ENCODE measurements at places on chromosomes 7 and 10.

DNA sequence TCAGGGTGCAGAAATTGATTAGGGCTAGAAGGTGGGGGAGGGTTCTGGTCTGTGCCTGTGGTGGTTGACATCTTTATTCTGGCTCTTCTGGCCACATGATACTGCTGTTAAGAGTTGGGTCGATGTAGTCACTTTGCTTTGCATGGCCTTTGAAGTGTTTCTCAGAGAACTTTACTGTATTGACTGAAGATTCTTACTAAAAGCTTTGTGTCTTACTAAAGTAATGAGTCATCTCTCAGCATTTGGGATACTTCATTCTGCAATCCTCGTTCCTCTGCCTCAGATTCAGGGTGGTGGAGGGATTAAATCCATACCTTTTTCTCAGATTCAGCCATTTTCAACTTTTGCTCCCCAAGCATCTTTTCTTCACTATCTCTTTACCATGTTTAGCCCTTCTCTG is 38.6 kb downstream of the STEAP4 start:
- no peak for DNase-seq

DNA sequence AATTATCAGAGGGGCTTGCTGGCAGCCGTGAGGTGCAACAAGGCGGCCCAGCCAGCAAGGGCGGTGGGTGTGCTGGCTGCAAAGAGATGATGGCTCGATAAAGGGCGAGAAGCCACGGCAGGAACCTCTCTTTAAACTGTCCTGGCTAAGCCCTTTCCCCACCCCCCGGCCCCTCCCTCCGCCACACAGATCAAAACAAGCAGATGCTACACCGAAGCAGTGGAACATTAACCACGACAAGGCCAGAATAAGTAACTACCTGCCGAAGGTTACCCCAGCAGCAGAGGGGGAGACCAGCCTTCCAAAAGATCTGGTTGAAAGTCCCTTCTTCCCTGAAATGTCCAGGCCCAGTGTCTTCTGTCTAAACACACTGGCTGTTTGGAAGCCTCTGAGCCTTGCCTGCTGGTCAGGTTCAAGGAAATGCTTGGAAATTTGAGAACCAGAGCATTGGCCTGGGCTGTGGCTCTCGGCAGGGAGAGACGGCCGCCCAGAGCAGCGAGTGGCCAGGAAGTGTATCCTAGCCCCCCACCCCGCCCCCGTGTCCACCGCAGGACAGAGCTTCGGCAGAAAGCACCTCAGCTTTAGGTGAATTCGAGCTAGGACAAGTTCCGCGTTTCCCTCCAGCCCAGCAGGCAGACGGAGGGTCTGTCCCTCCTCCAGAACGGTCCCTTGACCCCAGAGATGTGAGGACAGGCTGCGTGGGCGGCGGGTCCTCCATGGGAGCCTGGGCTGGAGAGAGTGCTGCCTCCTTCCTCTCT is 2.1 kb downstream of the FAM20C start:
- no peak for DNase-seq

DNA sequence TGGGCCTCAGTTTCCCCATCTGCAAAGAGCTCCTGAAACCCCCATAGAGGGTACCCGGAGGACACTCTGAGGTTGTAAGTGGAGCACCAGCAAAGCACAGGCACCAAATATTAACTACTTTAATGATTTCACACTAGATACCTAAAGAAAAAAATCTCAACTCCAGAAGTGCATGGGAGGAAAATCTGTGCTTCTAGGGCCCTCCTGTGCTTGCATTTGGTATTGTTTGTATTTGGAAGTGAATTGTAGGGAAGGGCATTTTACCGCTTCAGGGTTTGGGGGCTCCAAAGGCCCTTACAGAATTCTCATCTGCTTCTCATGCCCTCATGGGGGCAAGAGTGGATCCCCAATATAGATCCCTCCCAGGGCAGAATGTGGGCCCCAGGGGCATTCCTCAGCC is 22.4 kb upstream of the DRGX start:
- no peak for DNase-seq

DNA sequence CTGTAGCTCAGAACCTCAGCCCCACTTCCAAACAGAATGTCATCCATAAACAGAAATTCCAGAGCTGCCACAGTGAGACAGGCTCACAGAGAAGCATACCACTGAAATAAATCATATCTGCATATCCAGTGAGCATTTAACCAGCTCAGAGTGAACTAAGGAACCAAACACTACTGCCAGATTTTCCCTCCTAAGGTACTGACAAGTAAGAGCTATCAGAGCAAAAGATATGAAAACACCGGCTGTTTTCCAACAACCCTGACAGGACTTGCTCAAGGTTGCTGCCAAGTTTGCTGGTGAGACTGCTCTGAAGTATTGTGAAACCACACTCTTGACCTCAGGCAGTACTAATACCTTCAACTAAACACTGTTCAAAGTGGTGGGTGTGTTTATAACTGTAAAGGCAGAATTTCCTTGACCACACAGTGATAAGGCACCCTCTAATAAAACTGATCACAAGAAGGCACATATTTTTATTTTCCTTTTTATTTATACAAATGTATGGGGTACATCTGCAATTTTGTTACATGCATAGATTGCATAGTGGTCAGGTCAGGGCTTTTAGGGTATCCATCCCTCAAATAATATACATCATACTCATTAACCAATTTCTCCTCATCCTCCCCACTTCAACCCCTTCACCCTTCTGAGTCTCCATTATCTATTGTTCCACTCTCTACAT is 18.3 kb downstream of the SGMS1 start:
- DNase-seq: no peak

DNA sequence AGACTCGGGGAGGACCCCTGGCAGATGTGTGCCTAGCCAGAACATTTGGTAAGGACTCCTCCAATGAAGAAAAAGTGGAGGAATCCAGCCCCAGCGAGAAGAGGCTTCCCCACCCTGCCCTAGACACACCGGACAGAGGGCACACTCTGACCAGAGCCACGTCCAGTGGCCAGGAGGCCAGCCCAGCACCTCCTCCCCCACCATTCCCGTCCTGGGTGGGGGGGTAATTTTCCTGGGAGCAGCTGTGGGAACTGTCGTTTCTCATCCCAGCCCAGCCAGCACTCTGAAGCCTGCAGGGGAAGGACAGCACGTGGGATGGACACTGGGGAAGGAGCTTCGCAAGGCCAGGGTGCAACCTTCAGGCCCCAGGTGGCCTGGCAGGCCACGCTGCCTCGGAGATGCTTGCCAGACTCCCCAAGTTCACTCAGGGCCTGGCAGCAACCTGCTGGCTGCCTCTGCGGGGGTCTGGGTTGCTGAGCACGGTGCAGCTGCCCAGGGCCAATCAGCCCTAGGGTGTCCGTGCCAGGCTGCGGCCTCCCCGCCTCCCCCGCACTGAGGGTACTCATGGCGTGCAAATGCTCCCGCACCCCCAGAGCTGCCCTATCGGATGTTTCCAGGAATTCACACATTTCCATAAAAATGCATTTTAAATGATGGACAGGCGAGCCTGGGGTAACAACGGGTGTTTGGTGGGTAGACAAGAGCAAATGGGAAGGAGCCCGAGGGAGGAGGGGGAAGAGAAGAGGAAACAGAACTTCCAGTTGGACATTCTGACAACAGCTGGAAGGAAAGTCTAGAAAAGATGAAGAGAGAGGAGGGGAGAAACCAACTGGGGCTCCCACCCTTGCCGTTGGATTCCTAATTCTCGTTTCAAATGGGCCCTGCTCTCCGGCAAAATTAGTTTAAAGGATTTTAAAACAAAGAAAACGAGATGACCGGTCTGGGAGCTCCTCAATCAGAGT is 1.9 kb upstream of the EN2 start:
- DNase-seq: no peak

DNA sequence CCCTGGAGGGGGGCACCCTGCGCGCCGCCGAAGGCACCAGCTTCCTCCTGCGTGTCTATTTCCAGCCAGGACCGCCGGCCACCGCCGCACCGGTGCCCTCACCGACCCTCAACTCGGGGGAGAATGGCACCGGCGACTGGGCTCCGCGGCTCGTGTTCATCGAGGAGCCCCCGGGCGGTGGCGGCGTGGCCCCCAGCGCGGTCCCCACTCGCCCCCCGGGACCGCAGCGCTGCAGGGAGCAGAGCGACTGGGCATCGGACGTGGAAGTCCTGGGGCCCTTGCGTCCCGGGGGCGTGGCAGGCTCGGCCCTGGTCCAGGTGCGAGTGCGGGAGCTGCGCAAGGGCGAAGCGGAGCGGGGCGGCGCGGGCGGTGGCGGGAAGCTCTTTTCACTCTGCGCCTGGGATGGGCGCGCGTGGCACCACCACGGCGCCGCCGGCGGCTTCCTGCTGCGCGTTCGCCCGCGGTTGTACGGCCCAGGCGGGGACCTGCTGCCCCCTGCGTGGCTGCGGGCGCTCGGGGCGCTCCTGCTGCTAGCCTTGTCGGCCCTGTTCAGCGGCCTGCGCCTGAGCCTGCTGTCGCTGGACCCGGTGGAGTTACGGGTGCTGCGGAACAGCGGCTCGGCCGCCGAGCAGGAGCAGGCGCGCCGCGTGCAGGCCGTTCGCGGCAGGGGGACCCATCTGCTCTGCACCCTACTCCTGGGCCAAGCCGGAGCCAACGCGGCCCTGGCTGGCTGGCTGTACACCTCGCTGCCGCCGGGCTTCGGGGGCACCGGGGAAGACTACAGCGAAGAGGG is 594 bp downstream of the CNNM1 start:
- DNase-seq: peak; percentile 11

GRCh38 chr7:149489391-149490024 is 8.1 kb downstream of the ZNF746 start:
- no peak for DNase-seq

- no peak for DNase-seq
Observed at GRCh38 chr10:126686268-126686667, 15.8 kb upstream of the C10orf90 start.

- DNase-seq: no peak
Observed at GRCh38 chr10:12634621-12634931, 285.2 kb downstream of the CAMK1D start.

DNA sequence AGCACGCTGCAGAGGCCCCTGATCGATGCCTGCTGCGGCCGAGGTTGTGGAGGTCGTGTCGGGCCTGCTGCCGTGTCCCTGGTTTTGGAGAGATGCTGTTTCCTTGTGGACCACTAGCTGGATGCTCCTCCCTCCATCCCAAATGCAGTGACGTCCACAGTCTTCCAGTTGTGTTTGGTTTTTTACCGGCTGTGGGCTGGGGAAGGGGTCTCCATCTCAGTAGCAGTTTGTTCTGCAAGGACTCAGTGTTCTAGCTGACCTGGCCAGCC is 143.0 kb upstream of the SHH start:
- no peak for DNase-seq

DNA sequence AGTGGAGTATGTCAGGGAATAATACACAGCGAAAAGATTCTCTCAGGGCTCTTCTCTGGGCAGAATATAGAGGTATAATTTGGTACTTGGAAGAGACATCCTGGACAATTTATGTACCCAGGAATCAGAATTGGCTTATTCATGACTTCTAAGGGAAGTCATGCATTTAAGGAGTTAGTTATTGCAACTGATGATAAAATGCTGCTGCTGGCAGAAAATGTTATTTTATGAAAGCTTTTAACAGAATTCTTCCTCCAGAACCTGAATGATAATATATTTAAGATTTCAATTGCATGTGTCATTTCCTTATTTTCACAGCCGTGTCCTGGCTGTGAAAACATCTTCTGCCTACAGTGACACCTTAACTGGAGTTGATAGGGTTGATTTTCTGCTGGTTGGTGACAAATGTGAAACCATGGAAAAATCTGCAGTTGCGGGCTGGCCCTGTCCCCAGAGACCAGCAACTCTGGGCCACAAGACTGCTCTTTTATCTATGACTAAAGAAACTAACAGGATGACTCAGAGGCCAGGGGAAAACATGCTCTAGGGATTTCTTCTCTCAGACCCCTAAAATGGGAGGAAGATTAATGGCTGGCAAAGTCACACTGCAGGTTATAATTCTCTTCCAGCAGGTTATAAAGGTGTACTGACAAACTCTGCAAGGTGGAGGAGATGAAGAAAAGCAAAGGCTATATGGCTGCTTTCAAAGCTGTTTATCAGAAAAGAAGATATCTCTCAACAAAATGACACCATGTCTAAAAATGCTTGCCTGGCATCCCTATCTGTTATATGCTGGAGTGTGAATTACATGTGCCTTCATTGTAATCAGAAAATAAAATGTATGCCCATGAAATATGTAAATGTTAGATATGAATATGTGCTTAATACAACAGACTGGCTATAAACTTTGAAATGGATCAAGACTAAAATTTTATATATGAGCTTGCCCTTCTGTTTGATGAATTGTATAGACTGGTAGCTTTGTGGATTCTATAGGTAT is 12.1 kb upstream of the TRUB1 start:
- DNase-seq: peak; percentile 48

GRCh38 chr10:48302515-48303476 is 3.7 kb upstream of the MAPK8 start:
- no peak for DNase-seq

GRCh38 chr7:94907026-94907810 is at the start of gene PPP1R9A:
TSS of gene PPP1R9A (plus strand) at chr7:94907594. CDS start at chr7:94910114, 2,520 bp downstream.
- no peak for DNase-seq
